ENCODE measurements at places on chromosomes 4 and X. TPM values are rescaled to one million over a fixed set of nuclear protein-coding genes. Genes with fewer than 3 reads are reported as not detected.

DNA sequence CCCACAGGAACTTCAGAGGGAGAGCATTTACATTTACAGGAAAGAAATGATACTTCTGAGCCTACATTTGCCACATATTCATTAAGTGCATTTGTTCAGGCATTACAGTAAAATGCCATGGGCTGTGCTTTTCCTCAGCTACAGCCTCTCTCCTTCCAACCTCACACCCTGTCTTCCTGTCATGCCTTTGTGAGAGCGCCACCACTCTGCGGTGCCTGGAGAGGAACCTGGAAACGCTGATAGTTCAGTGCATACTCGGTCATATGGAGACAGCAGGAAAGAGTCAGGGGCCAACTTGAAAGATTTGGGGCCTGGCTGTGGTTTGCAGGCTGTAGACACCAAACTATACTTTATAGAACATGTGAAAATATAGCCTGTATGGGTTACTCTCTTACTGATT lies 40.5 kb downstream of the NFKB1 start:
- DNase-seq, result no peak

GRCh38 chrX:66384722-66385121 lies 220.7 kb downstream of the HEPH start:
- no peak for DNase-seq

The KIAA1210 gene
- 0.15 TPM for total RNA-seq

DNA sequence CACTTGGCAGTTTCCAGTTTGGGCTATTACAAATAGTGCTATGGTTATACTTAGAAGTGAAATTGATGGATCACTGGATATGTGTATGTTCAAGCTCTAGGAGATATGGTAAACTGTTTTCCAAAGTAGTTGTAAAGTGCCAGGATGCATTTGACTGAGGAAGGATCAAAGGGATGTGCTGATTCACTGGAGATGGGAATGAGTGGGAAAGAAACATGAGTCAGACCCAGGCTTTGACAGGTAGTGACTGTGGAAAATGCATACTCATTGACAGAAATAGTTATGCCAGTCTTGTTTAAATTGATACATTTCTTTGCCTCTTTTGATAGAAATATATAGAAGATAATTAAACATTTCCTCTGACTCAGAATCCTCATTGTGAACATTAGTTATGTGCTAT lies 77.9 kb downstream of the CEP135 start:
- DNase-seq, result no peak

The GYG2 gene
- 5.1 TPM for total RNA-seq

- DNase-seq, result no peak
Observed at GRCh38 chr4:83851261-83852084, 315.6 kb downstream of the GPAT3 start.

The FGG gene
- not detected for total RNA-seq

DNA sequence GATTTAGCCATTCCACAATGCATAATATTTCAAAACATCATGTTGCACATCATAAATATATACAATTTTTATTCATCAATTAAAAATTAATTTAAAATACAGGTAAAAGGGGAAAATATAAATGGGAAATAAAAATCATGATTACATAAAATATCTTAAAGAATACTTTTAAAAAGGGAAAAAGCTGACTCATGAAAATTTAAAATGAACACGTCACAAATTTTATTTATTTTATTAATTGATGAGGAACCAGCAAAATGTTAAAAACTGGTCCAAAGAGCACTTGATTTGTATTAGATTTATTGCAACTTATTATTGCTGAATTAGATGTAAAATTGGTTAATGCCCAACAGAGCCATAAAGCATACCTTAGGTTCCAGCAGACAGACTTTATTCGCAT lies 78.5 kb upstream of the ANK2 start:
- no peak for DNase-seq

The PACRGL gene
- total RNA-seq, result 28.4 TPM

The BANK1 gene
- 3.7 TPM for total RNA-seq

DNA sequence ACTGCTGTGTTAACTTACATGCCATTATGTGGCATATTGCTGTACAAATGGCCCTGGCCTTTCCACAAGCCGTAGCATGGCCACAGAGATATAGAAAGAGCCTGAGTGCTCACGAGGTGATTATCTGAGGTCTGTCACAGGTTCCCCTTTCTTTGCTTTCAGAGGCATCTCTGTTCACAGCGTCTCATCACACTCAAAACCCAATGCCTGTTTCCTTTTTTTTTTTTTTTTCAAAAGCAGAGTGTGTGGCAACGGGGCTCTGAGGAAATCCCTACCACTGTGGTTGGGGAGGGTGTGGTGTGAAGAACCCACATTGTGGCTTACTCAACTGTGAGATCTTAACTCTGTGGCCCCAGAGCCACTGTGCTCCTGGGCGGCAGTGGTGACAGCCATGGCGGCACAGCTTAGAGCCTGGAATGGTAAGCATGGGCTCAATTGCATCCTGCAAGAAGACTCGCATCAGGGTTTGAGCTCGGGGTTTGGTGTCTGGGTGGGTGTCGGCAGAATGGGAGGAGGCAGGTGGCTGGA lies 30.8 kb downstream of the RTL5 start:
- no peak for DNase-seq

GRCh38 chr4:56255820-56256219 lies 131.5 kb downstream of the AASDH start:
- DNase-seq, result no peak

DNA sequence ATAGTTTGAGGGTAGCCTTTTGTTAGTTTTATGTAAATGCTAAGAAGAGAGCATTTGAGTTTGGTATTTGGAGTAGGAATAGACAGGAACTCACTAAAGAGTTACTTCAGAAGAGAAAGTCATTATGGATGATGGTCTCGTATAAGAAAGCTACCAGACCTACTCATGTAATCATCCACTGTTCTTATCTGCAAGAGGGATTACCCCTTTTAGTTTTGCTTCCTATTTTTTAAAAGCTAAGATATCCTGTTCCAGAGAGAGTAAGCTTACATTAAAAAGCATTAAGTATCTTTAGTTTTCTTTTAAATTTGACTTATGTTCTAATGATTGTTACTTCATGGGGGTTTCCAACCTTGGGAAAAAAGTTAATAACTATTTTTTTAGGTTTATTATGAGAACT lies 12.5 kb upstream of the ART3 start:
- no peak for DNase-seq

- DNase-seq, result no peak
Observed at GRCh38 chrX:40877887-40878286, 142.5 kb upstream of the MED14 start.

- DNase-seq, result peak; percentile 64
Observed at GRCh38 chr4:27010334-27010940, 149.8 kb downstream of the STIM2 start.

GRCh38 chr4:146477054-146477453 lies 44.7 kb downstream of the SLC10A7 start:
- no peak for DNase-seq

The GRID2 gene
- total RNA-seq, result 1.9 TPM

GRCh38 chr4:77432717-77433417 lies 172.8 kb upstream of the CXCL13 start:
- no peak for DNase-seq

The RAB33A gene
- 0.74 TPM for total RNA-seq

- no peak for DNase-seq
Observed at GRCh38 chrX:137313627-137314026, 252.3 kb upstream of the ZIC3 start.

The PAK3 gene
- 1.5 TPM for total RNA-seq

The COL25A1 gene
- total RNA-seq, result 0.66 TPM

DNA sequence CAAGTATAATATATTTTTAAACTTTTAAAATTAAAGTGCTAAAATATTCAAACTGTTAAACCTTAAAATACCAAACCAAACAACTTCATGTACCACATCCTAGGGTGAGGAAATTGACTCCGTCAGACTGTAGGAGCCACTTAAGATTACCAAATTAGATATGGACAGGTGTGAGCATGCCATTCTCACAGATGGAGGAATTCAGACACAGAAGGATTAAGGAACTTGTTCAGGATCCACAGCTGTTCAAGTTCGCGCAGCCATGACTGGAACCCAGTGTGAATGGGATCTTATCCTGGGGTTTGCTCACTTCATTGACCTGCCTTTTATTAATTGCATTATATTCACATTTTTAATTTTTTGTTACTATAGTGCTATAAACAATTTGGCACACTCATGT lies 224.9 kb upstream of the PCDH7 start:
- DNase-seq, result no peak

The CT45A2 gene
- not detected for total RNA-seq

DNA sequence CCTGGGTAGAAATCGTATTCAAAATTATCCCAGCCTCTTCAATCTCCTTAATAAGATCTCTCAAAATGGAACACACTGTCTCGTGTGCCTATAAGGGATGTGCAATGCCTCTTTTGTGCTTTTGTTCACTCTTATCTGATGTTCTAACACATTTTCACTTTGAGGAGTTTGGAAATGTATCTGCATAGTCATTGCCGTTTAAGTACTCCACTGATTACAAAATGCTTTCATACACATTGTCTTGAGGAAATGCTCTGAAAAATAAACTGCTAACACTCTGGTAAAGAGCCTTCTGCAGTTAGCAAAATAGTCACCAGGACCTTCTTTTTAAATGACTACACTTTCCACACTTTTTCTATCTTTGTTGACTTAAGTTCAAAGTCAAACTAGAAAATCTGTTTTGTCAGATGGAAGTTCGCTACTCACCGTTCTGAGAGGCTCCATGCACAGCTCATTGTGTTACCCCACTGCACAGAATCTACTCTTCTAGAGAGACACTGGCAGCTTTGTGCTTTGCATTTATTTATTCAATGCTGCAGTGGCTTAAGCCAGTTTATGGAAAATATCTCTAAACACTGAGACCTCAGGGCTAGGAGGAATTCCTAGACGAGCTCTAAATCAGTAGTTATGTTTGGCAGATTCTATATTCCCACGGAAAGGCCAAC lies 159.0 kb downstream of the CHIC2 start:
- DNase-seq, result no peak

- DNase-seq, result no peak
Observed at GRCh38 chr4:34250562-34250961, 1993.8 kb downstream of the ARAP2 start.

DNA sequence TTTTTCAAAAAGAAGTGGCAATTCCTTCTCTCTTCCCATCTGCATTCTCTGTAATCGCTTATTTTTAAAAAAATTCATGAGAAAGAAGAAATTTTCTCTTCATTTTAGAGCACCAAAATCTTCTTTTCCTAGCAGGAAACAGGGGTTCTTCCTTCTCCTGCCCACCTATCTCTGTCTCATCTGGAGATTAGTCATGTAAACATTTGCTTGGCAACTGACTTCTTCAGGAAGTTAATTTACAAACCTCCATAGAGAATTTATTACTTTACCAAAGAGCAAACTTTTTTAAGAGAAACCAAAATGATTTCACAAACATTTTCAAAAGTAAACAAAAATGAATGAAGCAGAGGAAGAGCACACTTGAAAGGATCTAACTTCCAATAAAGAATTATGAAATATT lies 13.5 kb downstream of the TTC29 start:
- no peak for DNase-seq

The NR3C2 gene
- total RNA-seq, result 27.6 TPM

DNA sequence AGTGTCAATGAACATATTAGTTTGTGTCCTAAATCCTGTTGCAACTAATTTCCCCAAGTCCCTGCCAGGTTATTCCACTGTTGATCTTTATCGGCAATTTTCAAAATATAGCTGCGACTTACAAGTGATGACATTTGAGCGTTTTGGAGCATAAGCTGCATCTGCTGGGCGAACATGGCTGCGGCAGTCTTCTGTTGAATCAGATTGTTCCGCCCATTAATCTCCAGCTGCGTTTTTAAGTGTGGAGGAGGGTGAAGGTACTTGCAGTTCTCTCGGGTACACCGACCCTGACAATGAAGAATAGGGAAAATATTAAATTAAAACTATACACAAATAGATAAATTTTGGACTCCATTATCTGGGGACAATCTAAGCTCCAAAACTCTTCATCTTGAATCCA lies 82.7 kb downstream of the MBNL3 start:
- no peak for DNase-seq

The AWAT2 gene
- not detected for total RNA-seq

DNA sequence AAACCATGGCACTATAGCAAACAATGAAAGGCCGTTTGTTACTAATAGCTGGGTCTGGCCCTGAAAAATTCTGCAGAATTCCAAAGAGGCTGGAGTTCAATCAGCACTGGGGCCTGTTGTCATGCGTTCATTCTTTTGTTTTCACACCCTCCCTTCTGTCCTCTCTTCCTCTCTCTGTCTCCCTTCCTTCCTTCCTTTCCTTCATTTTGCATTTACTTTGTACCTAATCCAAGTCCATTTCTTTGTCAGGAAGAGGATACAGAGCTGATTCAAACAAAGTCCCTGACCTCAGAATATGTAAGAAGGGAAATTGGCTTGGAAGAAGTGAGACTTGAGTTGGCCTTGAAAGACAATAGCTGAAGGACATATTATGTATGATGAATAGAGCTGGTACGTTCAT lies 119.6 kb upstream of the LDB2 start:
- no peak for DNase-seq

- DNase-seq, result no peak
Observed at GRCh38 chrX:21989384-21989783, 42.7 kb upstream of the PHEX start.

DNA sequence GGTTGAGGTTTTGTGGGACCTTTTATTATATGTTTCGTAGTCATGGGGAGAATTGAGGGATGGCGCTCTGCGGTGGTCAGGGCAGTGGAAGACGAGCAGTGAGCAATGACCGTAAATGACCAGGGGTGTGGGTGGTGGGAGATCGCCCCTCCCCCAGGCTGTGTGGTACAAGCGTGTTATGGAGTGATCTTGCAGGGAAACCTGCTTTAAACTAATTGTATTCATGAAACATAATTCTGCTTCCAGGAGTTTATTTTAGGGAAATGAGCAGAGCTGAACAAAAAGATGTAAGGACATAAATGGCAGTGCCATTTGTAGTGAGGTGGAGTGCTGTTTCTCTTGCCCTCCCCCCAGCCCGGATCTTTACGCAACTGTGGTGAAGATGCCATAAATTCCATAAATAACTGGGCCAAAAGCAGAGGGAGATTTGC lies 20.2 kb downstream of the GYG2 start:
- DNase-seq, result no peak

DNA sequence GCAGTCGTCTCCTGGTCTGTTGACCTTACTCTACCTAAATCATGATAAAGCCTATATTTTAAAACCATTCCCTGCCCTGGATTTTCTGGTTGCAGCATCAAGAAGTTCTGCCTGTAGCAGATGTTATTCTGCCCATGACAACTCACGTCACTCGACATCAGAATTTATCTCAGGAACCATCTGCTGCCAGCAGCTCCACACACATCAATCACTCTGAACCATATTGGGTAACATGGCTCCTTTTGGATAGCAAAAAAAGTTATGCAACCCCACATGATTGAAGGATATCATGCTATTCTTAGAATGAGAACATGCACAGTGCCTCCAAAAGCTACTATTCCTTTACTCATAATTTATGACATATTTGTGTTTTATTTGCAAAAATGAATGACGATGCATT lies 341.4 kb downstream of the DHRSX start:
- no peak for DNase-seq

DNA sequence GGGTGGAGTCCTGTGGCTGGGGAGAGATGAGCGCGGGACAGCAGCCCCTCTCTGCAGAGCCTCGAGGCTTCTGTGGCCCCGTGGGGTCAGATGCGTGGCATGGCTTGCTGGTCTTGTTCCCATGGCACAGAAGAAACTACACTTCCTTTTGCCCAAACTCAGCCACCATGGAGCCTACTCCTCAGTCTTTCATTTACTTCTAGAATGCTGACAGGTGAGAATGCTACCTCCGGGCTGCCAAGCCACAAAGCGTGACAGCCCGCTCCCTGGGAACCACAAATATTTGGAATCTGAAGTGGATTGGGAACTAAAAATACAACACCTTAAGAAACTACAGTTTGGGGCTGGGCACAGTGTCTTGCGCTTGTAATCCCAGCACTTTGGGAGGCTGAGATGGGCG lies 98.0 kb downstream of the TRAPPC11 start:
- no peak for DNase-seq

Measured in ovary (tissue), 10 donors.